ENCODE measurements at places on chromosomes 1 and 21.

DNA sequence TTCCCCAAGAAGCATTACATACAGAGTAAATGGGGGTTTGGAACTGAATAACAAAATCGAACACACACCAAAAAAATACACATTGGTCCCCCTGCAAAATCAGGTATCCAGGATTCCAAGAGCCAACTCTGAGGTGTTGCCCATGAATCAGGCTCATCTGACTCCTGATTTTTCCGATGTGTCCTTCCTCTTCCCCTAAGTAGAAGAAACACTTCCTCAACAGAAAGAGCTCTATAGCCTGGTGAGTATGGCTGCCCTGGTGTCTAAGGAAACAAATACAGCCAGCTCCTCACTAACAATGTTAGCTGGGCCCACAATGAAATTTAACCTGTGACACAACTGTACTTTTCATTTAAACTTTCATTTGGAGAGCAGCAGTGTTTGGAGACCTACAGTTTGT, 33.6 kb downstream of the ERI3 start:
- no peak for DNase-seq

- no peak for DNase-seq
These were observed 63.6 kb upstream of the ERG start for GRCh38 chr21:38561613-38562581.

DNA sequence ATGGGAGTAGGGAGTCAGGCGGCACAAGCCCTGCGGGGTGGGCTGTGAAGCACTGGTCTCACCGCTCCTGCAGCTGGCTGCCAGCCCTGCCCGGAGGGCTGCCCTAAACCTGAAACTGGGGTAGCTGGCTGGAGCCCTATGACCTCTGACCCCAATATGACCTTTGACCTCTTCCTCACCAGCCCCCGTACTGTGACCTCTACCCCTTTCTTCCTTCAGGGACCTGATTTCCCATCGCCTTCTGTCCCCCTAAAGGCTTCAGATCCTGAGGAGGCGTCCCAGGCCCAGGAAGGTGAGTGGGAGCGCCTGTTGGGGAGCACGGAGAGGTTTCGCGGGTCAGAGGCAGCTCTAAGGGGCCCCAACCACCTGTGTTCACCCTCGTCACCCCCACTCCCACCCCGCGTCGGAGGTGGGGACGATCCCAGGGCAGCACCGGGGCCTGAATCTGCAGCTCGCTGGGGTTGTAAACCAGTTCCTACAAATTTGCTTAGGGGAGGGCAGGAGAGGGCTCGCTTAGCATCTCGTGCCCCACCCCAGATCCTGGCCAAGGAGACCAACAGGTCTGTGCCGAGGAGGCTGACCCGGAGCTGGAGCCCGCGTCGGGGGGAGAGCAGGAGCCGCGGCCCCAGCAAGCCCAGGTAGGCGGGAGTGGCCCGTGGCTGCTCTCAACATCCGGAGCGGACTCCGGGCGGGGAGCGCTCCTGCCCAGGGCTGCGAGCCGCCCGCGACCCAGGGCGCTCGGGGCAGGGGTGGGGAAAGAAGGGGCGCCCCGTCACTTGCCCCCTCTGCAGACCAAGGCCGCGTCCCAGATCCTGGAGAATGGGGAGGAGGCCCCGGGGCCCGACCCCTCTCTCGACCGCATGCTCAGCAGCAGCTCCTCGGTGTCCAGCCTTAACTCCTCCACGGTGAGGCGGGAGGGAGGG, 7.3 kb downstream of the SYTL1 start:
- peak; percentile 83 for DNase-seq

DNA sequence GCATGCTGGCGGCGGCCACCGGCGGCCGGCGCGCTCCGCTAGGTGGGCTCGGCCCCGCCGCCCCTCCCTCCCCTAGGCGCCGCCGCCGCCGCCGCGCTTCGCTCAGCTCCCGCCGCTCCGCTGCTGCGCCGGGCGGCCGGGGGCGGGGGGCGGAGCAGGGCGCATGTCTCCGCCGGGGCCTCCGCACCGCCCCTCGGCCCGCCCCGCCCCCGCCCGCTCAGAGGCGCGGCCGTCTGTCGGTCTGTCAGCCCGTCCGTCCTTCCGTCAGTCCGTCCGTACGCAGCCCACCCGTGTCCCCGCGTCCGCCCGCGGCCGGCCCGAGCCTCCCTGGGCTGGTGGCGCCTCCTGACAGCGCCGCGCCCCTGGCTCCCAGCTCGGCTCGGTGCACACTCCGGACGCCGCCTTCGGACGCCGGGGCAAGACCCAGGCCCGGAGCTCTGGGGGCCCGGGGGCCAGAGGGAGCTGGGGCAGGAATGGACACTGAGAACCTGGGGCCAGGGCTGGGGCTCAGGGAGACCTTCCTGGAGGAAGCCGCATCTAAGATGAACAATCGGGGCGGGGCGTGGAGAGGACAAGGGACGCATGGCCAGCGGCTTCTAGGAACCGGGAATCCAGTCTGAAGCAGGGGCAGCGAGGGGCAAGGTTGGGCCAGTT, at the start of gene GPR153:
GPR153 (minus strand) TSS at position 138 of the 654 bp plus-strand sequence. CDS start 6,193 bp downstream, outside the sequence.
- peak; percentile 52 for DNase-seq

DNA sequence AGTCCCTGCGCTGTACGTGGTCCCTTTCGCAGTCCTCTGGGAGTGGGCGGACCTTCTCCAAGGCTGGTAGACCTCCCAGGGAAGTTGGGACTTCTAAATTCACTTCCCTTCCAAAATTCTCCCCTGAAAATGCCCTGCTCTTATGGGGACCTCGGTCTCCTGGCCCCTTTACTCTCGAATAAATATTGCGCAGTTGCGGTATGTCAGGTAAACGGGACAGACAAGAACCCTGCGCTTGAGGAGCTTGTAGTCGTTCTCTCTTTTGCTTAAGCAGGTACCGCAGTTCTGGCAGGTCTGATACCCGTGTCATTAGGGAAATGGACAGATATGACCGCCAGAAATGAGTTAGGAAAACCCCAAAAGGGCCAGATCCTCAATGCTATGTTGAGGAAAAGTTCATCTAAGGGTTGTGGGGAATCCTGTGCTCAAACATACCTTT, 561 bp downstream of the KIF2C start:
- no peak for DNase-seq

DNA sequence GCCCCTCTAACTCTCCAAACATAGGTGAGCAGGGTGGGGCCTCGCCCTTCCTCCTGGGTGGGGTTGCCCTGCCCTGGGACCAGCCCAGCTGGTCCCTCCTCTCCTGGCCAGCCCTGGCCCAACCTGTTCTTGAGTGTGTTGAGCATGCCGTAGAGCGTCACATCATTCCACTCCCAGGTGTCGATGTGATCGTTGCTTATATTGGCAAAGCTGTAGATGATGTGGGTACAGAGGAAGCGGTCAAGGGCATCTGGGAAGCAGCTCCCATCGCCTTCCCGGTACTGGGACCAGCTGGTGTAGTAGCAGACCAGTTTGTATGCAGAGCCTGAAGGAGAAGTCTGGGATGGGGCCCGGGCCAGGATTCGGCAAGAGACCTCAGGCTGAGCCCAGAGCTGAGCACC, 1.4 kb downstream of the CHI3L1 start:
- no peak for DNase-seq

DNA sequence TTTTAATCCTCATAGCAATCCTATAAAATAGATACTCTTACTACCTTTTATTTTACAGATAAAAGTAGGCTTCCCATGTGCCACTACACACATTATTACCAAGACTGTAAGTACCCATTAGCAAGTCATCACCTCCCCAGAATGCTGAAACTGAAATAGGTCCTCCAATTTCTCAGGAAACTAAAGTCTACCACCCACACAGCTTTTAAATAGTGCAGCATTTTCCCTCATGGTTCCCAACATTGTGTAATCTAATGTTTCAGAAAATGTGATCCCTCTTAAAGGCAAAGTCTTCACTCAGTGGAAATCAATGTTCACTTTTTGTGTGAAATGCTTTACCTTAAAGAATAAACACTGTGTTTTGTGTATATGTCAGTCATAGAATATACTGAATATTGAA, 356.5 kb downstream of the GPATCH2 start:
- DNase-seq: no peak

GRCh38 chr1:8472668-8473067, 154.8 kb downstream of the SLC45A1 start:
- DNase-seq: no peak

DNA sequence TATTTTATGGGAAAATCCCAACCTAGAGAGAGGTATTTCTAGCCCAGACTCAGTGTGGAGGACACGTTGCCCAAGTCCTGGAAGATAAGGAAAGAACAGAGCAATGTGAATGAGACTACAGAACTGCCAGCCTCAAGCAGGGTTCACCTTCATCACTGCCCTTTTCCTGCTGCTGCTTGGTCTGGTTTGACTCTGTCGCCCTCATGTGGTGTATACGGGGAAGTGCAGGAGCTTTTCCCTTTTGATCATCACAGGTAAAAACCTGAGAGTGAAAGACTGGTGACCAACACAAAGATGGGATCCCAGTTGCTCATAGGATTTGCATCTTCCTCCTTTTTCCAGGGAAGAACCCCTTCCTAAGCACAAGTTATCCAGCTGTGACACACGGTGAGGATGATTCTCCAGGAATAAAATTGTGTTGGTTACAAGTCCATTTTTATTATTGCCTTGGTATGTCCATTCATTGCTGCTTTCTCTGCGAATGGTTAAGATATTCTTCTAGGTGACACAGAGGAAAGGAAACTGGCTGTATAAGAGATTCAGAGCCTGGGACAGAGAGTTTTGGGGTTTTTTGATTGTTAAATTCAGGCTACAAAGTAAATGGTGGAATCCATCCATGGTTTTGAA, 89.5 kb upstream of the CD53 start:
- DNase-seq: peak; percentile 76

GRCh38 chr1:111704776-111705175, 34.4 kb downstream of the INKA2 start:
- no peak for DNase-seq

- no peak for DNase-seq
These were observed 8.3 kb downstream of the IL24 start for GRCh38 chr1:206905295-206906164.

GRCh38 chr21:46606427-46606813, 1.5 kb upstream of the S100B start:
- no peak for DNase-seq

GRCh38 chr1:201779351-201779880, 49.5 kb upstream of the IPO9 start:
- peak; percentile 58 for DNase-seq

DNA sequence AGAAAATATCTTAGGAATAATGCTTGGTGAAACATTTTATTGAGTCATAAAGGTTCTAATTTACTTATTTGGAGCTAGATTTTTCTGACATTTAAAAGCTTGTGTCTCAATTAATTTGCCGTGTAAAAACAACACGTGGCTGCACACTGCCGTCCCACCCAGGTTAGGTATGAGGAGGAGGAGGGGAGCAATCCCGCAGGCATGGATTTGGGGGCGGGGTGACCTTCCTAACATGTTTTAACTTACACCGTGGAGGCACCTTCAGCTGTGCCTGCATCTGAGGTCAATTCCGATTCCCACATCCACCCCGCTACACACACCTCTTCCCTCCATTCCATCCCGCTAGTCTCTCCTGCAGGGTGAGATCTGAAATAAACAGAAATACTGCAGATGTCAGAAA, 28.5 kb upstream of the UMODL1 start:
- DNase-seq: no peak

- no peak for DNase-seq
These were observed 95.5 kb downstream of the TNFSF18 start for GRCh38 chr1:172955161-172955815.

- DNase-seq: no peak
These were observed 5.8 kb upstream of the LORICRIN start for GRCh38 chr1:153253693-153254092.

DNA sequence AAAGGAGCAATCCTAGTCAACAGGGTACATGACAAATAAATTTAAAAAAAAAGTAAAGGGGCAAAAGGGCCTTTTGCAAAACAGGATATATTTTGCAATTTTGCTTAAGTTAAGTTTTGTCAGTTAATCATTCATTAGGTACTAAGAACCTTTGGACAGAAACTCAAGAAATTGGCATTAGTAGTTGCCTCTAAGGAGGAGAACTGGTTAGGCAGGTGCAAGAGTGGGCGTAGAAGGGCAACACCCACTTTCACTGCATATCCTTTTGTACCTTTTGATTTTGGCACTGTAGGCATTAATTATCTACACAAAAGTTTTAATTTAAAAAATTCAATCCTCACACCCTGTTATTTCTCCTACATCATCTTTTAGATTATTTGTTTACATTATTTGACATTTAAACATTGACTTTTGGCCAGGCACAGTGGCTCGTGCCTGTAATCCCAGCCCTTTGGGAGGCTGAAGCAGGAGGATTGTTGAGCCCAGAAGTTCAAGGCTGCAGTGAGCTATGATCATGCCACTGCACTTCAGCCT, 4.3 kb downstream of the DDAH1 start:
- DNase-seq: no peak
